ENCODE measurements at places on chromosomes 3 and 15.

GRCh38 chr3:30440880-30441279 lies 165.5 kb upstream of the TGFBR2 start:
- peak; percentile 54 for DNase-seq

DNA sequence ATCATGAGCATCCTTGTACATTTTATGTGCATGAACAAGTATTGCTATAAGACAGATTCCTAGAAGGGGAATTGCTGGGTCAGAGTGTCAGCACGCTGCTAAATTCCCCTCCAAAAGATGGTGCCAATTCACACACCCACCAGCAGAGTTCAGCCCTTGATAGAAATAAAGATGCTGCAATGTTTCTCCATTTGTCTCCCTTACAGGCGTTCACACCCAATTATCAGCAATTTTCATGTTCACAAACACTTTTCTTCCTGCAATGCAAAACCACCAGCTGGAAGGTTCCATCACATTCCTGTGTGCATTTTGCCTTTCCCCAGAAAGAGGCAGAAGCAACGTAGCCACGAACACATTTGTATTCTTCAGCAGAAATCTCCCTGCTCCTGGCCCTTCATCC lies 3.3 kb upstream of the TAMM41 start:
- DNase-seq: no peak

DNA sequence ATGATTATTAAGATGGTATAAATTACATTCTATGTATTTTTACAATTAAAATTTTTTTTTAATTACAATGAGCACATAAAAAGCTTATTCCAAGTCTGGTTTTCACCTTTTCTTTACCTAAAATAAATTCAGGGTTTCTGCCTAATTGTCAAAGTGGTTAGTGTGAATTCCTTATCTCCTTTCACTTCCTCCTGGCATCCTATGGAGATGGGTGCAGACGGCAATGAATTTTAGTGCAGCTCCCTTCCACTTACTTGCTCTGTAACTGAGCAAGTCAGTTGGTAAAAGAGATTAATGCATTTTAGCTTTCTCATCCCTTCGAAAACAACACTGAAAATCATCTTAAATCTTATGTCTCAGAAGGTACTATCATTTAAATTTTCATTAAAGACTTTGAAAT lies 13.1 kb downstream of the HDGFL3 start:
- no peak for DNase-seq

- peak; percentile 65 for DNase-seq
Measured at GRCh38 chr15:99408236-99409096, 157.2 kb downstream of the LRRC28 start.

- DNase-seq: no peak
Measured at GRCh38 chr15:99481113-99481950, 84.5 kb upstream of the MEF2A start.

DNA sequence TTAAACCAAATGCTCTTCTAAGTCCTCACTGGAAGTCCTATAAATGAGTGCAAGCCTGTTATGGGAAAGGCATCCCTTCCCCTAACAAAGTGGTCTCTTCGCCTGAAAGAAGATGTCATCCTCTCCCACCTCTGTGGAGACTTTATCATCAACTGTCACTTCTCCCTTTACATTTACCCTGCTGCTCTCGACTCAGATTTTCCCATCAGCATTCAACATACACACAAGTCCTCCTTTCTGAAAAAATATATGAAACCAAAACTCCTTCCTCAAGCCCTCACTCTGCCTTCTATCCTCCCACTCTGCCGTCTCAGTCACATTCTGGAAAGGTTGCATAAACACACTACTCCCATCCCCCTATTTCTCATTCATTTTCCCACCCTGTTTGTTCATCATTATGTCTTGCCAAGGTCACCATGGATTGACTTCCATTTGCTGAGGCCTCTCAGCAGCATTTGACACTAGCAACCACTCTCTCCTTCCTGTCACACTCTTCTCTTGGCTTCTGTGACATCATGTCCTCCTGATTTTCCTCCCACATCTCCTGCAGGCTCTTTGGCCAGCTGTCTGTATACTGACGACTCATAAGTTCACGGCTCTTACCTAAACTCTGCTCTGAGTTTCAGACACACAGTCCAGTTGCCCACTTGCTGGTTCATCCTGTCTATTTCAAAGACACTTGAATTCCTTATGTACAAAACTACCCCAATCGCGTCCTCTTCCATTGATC lies 70.3 kb upstream of the SMAD3 start:
- DNase-seq: no peak

- no peak for DNase-seq
Measured at GRCh38 chr3:166191411-166191810, 354.2 kb upstream of the BCHE start.

DNA sequence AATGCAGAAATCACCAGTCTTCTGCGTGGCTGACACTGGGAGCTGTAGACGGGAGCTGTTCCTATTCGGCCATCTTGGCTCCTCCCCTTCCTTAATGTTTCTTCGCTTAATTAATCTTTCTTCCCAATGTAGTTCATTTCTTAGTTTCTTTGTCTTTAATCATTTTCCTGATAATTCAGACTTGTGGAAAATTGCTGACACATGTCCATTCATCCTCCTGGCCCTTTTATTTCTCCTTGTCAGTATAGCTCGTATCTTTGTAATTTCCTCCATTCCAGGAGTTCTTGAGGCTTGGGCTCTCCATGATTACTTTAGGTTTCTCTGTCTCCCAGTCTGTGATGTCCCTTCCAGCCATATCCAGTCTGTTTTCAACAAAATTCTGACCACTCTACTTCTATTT lies 98.7 kb downstream of the UBE2E2 start:
- DNase-seq: no peak

- no peak for DNase-seq
Measured at GRCh38 chr15:56038707-56039106, 45.3 kb upstream of the NEDD4 start.

DNA sequence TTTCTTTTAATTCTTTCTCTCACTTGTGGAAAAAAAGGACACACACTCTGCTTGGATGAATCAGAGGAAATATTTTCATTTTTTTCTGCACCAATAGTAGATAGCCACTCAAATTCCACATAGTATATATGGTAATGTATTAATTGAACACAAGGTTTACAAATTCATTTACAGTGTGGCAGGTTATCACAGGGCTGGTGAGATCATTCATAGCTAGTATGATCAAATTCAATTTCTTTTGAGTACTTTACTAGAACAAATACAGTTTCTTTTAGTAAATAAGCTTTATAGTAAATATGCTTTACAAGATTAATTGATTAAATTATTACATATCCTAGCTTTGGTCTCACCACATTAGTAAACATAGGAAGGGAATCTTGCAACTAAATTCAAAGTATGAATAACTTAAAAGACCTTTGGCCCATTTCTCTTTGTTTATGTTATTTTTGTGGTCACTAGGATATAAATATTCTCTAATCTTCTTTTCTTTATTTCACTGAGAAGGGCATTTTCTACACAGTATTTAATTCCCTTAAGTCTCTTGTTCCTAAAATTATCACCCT lies 40.1 kb upstream of the PARP14 start:
- DNase-seq: no peak

DNA sequence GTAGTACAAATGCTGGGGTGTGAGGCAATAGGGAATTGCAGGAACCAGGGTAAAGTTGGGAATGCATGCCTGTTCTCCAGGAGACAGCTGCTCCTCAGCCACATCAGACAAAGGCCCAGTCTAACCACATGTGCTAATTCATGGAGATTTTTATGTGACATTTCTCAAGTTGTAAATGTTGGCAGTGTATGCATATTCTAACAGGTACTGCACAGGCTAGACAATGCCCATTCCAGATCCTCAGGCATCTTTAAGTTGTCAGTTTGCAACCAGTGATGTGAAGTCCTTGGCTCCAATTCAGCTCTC lies 84.9 kb downstream of the EEFSEC start:
- DNase-seq: no peak

DNA sequence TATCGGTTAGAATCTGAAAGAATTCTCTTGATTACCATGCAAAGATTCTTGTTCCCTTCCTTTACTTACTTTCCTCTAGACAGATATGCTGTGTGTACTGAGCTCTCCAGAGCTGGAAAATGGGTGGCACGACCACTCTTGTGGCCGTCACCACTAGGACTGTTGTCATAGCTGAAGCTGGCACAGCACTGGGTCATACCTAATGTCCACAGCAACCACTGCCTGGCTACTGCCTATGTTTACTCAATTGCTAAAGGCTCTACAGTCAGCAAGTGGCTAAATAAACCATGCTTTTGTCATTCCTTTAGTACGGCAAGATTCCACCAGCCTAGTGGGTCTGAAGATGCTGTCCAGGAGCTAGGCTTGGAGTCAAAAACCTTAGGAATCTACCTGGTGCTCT lies 1643.0 kb downstream of the OTOL1 start:
- DNase-seq: no peak

GRCh38 chr15:87703327-87704111 lies 553.0 kb downstream of the NTRK3 start:
- no peak for DNase-seq

- DNase-seq: no peak
Measured at GRCh38 chr3:79310016-79310415, 457.8 kb downstream of the ROBO1 start.

DNA sequence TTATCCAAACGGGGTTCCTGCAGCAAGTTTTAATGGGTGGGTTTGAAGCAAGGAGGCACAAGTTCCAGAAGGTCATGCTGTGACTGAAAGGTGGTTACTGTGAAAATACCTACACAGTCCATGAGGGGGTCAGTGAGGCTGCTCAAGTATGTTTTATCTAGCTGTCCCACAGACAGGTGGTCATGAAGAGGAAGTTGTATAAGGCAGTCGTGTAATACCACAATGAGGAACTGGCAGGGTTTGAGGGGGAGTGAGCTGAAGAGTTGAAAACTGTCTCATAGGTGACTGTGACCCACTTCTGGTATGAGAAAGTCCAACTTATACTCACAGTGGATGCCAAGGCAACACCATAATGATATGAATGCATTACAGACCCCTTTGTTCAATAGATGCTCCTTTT lies 856.8 kb downstream of the OTOL1 start:
- DNase-seq: no peak

DNA sequence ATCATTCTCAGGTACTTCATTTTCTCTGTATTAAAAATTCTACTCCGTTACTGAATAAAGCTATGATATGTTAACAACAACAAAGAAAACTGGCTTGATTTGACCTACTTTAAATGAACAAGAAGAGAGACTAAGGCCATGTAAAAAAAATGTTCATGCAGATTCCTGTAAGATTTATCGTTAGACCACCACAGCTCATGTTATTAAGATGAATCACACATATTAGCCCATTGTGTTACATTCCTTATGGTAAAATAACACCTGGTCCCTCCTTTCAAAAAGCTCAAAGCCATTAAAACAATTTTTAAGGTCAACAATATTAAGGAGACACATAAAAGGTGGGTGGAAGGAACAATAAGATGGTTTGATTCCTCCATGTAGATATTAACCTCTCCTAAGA lies 6.3 kb downstream of the THOC7 start:
- DNase-seq: peak; percentile 24

GRCh38 chr3:187889601-187890404 lies 144.5 kb upstream of the BCL6 start:
- no peak for DNase-seq

GRCh38 chr15:94372821-94373220 lies 141.5 kb downstream of the MCTP2 start:
- no peak for DNase-seq

DNA sequence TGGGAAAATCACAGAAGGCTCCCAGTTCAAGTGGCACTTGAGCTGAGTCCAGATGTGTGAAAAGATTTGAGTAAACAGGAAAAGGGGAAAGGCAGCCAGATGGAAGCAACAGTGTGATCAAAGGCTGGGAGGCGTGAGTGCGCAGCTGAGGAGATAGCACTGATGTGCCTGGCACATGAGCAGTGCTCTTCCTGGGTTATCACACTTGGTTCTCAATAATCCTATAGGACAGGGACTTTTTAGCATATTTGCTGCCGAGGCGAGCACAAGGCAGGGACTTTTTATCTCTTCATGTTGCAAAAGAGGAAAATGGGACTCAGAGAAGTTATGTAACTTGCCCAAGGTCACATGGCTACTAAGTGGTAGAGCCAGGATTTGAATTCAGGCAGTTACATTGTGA lies 39.6 kb downstream of the CORO2B start:
- no peak for DNase-seq

DNA sequence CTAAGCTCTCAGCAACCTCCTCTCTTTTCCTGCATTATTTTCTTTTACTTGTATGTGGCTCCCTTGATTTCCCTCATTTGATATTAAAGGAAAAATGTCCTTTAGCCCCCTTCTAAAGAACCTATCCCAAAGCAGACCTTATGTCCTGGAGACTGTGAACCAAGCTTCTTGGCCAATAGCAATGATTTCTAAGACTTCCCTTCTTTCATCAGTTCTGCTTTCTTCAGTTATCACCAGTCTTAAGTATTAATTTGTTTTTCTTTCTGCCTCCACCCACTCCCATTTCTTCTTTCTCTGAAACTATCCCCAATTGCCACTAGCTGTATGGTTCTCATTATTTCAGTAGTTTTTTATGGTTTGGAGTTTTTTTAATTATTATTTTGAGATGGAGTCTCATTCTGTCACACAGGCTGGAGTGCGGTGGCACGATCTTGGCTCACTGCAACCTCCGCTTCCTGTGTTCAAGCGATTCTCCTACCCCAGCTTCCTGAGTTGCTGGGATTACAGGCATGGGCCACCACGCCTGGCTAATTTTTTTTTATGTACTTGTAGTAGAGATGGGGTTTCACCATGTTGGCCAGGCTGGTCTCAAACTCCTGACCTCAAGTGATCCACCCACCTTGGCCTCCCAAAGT lies 12.1 kb downstream of the TMOD3 start:
- no peak for DNase-seq

- no peak for DNase-seq
Measured at GRCh38 chr3:168570404-168571155, 474.9 kb upstream of the GOLIM4 start.

GRCh38 chr3:102129760-102130608 lies 280.7 kb downstream of the NFKBIZ start:
- peak; percentile 71 for DNase-seq

- no peak for DNase-seq
Measured at GRCh38 chr3:185943760-185944106, 5.9 kb upstream of the TRA2B start.

GRCh38 chr3:74329096-74329495 lies 285.4 kb downstream of the CNTN3 start:
- no peak for DNase-seq

DNA sequence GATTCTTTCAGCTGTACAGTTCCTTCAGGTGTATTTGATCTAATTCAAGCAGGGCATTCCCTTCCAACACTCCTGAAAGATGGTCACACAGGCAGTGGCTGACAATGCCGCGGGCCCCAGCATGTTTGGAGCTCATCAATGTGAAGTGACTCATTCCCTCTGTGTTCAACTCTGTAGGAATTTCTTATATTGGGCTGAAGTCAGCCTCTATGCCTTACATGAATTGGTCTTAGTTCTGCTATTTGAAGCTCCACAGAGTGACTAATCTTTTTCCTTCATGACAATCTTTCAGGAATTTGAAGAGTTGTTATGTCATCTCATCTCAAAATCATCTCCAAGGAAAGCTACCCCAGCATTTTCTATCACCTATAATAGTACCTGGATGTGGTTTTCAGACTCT lies 142.5 kb upstream of the C2CD4B start:
- peak; percentile 60 for DNase-seq

Data from non-pigmented ciliary epithelial cell (primary cell).